ENCODE measurements at places on chromosomes 6 and 20.
A peak's percentile ranks its signal among the peaks of the same experiment; 100 is the strongest.

DNA sequence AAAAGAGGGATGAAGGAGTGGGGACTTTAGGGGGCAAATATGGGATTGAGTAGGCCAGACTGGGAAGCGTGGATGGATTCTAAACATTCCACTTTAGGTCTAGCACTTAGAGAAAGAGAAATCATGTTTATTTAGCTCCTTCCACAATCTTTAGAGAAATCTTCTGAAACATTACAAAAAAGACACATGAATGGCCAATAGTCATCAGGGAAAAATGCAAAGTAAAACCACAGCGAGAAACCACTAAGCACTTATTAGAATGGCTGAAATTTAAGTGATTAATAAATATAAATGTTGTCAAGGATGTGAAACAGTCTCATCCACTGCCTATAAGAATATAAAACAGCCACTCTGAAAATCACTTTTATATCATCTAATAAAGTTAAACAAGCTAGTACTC, 46.9 kb downstream of the HLA-A start:
- DNase-seq = no peak

GRCh38 chr6:22466665-22467245, 102.6 kb upstream of the HDGFL1 start:
- DNase-seq = no peak

DNA sequence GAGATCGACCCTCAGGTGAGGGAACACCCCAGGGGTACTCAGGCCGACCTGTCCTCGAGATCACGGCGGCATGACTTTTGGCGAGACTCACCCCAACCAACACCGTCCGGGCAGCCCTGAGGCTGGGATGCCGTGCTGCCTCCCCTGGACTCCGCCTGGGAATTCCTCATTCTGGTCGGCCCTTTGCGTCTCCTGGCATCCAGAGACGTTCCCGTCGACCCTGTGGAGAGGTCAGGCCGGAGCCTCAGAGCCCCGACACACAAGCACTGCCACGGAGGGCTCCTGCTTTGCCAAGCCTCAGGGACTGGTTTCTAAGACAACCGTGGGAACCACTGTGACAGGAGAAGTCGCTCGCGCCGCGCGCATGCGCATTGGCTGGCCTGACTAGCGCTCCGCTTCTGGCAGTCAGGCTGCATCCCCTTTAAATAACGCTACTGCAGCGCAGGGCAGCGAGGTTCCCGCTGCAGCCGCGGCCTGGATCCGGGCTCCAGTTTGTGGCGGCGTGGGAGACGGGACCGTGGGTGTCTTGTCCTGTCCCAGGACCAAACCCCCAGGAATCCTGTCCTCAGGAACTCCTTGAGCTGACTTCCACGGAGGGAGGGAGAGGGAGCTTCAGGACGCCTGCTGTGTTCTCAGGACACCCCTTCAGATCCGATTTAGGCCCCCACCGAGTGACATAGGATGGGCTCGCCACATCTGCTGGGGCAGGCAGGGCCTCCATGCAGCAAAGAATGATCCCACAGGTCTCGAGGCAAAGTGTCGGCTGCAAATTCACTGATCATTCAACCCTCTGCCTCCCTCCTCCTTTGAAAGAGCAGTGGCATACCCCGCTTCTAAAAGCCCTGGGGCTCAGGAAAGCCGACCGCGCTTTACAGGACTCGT, 163.2 kb upstream of the ZNF337 start:
- DNase-seq = no peak

DNA sequence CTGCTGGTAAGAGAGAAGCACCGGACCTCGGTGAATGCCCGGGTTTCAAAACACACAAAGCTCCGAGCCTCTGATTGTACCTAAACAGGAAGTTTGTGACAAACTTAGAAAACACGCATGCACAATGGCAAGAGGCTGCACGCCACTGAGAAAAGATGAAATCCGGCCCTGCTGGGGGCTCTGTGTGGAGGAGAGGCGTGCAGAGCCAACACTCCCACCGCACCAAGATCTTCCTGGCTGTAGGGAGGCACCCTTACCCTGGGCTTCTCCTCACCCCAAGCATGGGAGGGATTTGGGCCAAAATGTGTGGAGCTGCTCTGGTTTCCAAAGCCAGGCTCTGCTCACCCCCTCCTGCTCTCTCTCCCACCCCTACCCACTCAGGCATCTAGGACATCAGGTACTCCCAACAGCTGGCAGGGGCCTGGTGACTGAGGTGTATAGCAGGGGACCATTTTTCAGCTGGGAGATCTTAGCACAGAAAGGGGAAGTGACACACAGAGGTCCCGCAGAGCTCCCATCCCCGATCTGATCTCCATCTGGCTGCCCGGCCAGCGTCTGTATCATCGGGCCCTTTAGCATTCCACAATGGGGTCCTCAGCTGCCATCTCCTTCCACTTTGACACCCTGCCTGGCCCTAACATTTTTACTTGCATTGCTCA, 84.2 kb downstream of the TRERF1 start:
- DNase-seq = no peak

DNA sequence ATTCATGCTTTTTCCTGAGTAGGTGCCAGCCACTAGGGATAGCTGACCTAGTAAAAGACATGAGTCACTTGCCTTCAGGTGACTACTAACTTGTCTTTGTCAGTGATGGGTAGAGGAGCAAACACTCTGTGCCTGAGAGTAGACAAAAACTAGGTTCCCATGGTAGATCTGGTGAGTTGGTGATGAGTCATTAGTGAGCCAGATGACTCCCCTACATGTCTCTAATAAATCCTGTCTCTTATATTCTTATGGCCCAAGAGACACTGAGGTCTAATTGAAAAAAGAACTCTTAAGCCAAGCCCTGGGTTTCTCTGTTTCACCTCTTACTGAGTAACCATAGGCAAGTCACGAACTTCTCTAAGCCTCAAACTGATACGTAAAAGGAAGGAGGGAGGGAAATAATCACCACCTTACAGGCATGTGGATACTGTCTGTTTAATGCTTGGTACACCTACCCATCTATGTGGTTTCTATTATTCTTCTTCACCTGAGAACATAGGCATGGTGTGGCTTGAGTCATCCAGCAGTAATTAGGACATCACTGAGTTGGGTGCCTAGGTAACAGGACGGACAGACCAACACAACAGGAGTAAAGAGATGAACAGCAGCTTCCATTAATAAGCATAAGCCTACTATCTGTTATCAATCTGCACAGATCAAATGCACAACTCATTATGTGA, 20.3 kb downstream of the TTPAL start:
- peak; percentile 100 for DNase-seq

- DNase-seq = no peak
These were observed 33.8 kb upstream of the LRRC1 start for GRCh38 chr6:53761036-53761435.

- no peak for DNase-seq
These were observed 11.9 kb downstream of the SULF2 start for GRCh38 chr20:47773371-47773786.

GRCh38 chr6:149136913-149137286, 180.6 kb upstream of the TAB2 start:
- no peak for DNase-seq

DNA sequence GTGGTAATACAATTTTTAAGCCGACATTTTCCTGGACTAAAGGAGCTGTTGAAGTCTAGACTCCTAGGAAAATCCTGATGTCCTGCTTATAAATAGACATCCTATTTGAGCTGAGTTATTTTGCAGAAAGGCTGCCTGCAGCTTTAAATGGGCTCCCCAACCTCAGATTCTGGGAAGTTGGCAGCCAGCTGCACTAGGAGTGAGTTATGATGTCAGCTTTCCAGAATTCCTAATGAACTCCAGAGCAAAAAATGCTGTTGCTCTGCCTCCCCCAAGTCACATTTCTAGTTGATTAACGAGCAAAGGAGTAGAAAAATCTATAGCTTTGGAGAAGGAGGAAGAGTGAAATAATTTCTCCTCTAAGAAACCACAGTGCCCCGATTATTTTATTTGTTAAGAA, 346.3 kb upstream of the SULF2 start:
- DNase-seq = no peak

GRCh38 chr6:34731393-34732060, 25.8 kb upstream of the SNRPC start:
- no peak for DNase-seq

GRCh38 chr6:72792692-72793091, 170.8 kb downstream of the KCNQ5 start:
- no peak for DNase-seq

GRCh38 chr6:160028487-160029275, 59.8 kb downstream of the IGF2R start:
- no peak for DNase-seq

DNA sequence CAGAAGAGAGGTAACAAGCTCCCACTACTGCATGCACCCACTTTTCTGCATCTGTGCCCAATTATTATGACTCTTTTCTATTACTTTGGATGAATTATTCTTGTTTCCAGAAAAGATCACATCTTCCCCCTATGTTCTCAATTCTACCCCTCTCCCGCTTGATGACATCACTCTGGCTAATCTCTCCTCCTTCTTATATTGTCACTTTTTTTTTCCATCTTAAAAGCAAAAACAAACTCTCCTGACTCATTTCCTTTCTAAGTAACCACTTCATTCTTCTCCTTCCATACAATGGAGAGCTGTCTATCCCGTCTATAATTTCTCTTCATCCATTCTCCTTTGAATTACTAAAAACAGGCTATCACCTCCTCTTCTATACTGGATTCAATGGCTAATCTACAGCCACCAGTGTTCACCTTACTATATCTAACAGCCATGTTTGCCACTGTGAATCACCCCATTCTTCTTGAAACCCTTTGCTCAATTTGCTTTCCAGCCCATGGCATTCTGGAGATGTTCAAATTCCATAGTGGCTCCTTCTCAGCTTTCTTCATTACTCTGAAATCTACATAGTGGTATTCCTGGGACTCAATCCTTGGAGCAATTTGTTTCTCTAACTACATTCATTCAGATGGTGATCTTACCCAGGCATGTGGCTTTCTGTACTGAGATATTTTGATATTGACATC, 378.4 kb downstream of the ARHGAP18 start:
- no peak for DNase-seq

DNA sequence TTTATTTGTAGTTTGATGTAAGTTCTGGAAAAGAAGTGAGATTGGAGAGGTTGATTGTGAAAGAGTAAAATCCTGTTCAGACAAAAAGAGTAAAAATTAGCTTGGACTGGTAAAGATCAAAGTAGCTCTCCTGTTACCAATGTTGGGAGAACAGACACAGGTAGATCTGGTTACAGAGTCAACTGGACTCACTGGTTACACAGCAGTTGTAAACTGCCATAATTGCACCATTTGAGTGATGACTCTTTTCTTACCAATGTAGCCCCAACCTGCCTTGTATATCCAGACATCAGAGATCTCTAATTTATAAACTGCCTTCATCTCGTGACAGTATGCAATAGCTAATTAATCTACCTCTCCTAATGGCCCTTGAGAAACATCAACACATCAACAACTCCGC, 165.6 kb upstream of the PRSS16 start:
- DNase-seq = no peak

GRCh38 chr20:43415661-43416430, 41.9 kb upstream of the SRSF6 start:
- DNase-seq = no peak

DNA sequence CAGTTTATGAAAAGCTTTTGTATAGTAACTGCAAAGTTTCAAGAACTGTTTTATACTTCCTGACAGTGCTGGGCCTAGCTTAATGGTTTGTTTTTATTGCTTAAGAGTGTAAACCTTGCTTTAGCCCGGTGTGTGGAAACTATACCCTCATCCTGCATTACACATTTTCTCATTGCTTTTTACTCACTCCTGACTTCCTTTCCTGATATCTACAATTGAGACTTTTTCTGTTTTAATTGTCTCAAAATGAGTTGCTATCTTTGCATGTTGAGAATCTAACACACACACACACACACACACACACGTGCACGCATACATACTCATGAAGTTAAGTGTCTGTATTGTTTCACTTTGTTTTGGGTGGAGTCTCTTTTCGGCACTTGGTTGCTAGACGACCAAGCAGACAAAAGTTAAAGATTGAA, 16.7 kb downstream of the BMP2 start:
- no peak for DNase-seq

GRCh38 chr6:2982426-2983117, 11.2 kb upstream of the SERPINB6 start:
- DNase-seq = no peak

GRCh38 chr6:35146453-35146852, 5.3 kb upstream of the TCP11 start:
- DNase-seq = peak; percentile 27

- DNase-seq = no peak
These were observed 21.1 kb upstream of the AIG1 start for GRCh38 chr6:143039548-143039947.

DNA sequence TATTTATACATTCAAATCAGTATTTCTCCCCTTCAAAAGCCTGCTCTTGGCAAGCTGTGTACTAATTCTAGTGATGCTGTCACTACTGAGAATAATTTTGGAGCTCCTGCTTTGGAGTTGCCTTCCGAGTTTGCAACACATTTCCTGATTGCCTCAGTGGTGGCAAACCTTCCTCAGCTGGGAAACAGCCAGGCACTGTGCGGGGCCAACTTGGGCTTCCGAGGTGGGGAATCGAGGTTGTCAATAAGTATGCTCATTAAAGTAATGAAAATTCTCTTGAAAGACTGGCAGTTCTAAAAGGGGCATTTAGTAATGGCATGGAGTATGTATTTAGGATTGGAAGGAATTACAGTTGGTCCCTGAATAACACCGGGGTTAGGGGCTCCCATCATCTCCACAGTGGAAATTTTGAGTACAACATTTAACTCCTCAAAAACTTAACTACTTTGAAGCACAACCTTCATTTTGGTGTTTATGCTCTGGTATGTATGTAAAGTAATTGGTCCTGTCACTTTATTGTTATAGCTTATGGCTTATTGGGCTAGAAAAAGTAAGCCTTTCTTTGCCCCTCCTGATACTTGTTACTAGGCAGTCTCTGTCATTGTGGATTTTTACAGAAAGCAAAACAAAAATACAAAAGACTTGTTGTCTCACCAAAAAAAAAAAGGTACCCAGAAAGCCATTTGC, 2.7 kb downstream of the PAQR8 start:
- no peak for DNase-seq

DNA sequence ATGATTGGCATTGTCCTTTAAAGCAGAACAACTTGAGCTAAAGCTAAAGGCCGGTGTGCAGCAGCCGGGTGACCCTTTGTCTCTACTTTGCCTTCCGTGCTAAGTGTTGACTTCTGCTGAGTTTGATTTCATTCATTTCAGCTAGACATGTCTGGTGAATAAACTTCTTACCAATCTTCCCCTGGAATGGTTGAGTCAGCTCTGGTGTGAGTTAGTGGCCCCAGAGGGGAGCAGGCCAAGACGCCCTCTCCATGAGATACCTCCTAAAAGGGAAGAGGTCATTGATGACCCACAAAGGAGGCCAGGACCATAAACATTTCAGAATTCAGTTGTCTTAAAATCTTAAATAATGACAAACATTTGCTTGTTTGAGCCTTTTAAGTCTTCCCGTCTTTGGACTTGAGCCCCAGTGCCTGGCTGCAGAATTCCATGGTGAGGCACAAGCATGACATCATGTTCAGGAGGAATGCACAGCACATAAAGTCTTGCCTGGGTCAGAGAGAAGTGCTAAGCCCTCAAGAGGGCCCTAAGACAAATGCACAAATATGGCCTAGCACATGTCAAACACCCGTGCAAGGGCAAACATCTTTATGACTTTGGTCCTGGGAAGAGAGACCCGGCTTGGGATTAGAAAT, 96.3 kb upstream of the NEDD9 start:
- DNase-seq = no peak

Data from RCC 7860 (cell line).